ENCODE measurements at places on chromosomes 2 and 18.

DNA sequence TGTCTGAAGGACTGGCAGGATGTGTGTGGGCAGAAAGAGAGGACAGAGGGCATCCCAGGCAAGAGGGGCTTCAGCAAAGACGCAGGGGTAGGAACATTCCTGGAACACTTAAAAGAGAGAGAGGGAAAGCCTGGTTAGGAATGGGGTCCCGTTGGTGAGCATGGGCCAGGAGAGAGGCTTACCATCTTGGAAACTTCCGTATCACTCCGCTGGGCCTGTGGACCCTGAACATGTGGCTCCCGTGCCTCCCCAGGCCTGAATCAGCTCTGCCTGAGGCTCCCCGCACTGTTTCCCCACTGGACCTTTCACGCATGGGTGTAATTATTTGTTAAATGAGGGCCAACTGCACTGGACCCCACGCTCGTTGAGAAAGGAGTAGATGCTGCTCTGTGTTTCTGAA is 191.1 kb upstream of the GLI2 start:
- no peak for DNase-seq

GRCh38 chr2:26740346-26740745 is 23.7 kb upstream of the SLC35F6 start:
- DNase-seq, result no peak

GRCh38 chr2:37391711-37392110 is 47.3 kb downstream of the QPCT start:
- DNase-seq, result no peak

DNA sequence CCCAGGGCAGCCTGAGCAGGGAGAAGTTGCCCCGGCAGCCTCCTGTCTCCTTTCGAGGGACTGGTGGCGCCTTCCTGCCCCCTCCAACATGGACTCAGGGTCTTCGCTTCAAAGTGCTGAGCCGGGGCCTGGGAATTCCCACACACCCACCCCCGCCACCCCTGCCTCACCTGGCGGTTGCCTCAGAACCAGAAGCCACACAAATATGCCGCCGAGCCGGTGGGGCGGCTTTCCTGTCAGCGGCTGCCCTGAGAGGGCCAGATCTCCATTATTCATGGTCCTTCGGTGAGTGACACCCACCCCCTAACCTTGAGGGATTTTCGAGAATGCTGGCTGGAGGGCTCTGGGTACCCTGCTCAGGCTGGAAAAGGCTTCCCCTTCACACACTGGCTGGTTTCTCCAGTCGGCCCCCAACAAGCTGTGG is 71.7 kb downstream of the SMAD7 start:
- DNase-seq, result no peak

GRCh38 chr2:133541376-133541775 is 26.9 kb downstream of the NCKAP5 start:
- DNase-seq, result no peak

DNA sequence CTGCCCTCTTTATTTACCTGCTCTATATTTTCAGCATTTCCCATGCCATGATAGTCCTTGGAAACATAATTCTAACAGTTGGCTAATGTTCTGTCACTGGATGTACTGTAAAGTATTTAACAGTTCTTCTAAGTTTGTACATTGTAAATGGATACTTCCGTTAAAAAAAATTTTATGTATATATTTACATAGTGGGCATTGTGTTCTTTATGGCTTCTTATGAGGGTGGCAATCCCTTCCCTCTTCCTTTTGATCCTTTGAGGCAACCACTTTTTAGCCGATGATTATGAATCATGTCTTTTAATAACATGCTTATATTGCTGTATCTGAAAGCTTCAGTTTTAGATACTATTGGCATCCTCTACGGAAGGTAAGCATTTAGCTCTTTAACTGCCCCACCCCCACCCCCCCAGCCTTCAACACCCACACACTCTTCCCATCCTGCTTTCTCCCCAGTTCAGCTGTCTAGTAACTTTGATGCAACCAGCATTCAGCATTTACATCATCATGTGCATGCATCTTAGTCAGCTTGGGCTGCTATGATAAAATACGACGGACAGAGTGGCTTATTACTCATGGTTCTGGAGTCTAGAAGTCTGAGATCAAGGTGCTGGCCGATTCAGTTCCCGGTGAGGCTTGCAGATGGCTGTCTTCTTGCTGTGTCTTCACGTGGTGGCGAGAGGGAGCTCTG is 21.0 kb upstream of the EDAR start:
- no peak for DNase-seq

GRCh38 chr2:159399716-159400415 is 113.4 kb upstream of the WDSUB1 start:
- DNase-seq, result no peak

DNA sequence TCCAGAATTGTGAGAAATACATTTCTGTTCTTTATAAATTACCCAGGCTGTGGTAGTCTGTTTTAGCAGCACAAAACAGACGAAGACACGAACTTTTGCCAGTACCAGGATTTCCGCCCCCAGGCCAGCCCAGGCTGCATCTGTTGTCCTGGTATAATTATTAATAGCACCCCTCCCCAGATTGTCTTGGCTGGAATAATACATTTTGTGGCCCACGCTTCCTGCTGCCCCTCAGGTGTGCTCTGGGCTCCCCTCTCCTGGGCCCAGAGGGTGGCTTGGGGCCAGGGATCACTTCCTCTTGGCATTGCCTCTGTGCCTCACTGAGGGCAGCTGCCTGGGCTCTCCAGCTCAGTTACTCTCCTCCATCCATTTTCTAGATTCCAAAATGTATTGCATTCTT is 102.1 kb upstream of the HS6ST1 start:
- DNase-seq, result peak; percentile 4

GRCh38 chr2:135585586-135585985 is 54.3 kb downstream of the R3HDM1 start:
- DNase-seq, result no peak
